Activated naive CD8-positive, alpha-beta T cell treated with anti-CD3 and anti-CD28 coated beads, Interleukin-2, amount 10 ng/mL, durations not matched to agents 7 days and 5 days (primary cell): ENCODE measurements at places on chromosomes 1 and 21.

GRCh38 chr1:26814377-26814776 is 12.1 kb upstream of the ZDHHC18 start:
- H3K4me1 ChIP-seq = peaks cover 15% of the 10 kb centered on the region
- H3K27me3 ChIP-seq = no peaks in the 10 kb centered on the region
- H3K36me3 ChIP-seq = no peaks in the 10 kb centered on the region
- no peak overlapping the region for H3K4me3 ChIP-seq
- no peak for DNase-seq

DNA sequence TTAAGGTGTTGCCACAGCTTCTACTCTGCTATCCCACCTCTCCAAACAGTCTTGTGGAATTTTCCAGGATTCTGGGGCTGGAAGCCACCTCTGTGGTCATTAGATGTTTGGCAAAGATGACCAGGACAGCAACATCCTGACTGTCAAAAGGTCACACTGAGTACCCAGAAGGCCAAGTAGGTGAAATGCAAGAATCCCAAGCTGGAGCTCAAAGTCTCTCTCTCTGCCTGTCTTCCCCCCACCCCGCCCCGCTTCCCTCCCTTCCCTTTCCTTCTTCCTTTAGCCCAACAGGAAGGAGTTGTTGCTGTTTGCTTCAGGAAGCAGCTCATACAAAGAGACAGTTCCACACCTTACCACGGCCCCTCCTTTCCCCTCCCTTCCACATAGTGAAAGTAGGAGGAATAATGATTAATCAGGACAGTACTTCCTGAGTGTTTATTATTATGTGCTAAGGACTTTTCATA is 75.6 kb upstream of the SLC2A1 start:
- H3K36me3 ChIP-seq = no peaks in the 10 kb centered on the region
- peaks cover 6% of the 10 kb centered on the region for H3K27me3 ChIP-seq
- H3K4me1 ChIP-seq = peaks cover 11% of the 10 kb centered on the region
- peak overlapping the region; percentile 52 for H3K4me3 ChIP-seq
- peak overlapping the region; percentile 96 for H3K27ac ChIP-seq
- no peak for DNase-seq

GRCh38 chr1:178311164-178311563 is 185.6 kb downstream of the CLEC20A start:
- H3K4me3 ChIP-seq = no peak overlapping the region
- H3K27me3 ChIP-seq = peaks cover 3% of the 10 kb centered on the region
- no peak overlapping the region for H3K27ac ChIP-seq
- H3K4me1 ChIP-seq = no peaks in the 10 kb centered on the region

DNA sequence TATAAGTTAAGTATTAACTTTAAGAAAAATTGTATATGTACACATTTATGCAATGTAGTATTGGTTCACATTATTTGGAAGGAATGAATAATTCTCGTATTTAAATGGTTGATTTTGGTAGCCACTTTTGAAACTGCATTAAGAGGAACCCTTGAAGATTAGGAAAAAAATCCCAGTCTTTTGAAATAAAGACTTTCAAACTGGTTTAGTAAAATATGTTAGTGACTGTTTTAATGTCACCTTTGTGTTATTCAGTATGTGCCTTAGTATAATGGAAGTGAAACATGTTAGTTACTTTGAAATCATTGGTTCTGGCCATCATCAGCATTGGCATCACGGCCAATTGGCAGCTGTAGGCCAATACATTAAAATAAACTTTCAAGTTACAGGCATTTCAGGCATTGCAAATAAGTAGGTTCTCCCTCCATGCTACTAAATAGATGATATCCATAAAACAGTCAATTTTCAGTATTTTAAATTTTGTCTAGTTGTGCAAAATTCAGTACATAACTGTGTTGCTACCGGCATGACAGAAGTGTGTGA is 4.4 kb downstream of the MIER1 start:
- DNase-seq = no peak
- H3K27ac ChIP-seq = peak overlapping the region; percentile 91
- peaks cover 16% of the 10 kb centered on the region for H3K36me3 ChIP-seq

DNA sequence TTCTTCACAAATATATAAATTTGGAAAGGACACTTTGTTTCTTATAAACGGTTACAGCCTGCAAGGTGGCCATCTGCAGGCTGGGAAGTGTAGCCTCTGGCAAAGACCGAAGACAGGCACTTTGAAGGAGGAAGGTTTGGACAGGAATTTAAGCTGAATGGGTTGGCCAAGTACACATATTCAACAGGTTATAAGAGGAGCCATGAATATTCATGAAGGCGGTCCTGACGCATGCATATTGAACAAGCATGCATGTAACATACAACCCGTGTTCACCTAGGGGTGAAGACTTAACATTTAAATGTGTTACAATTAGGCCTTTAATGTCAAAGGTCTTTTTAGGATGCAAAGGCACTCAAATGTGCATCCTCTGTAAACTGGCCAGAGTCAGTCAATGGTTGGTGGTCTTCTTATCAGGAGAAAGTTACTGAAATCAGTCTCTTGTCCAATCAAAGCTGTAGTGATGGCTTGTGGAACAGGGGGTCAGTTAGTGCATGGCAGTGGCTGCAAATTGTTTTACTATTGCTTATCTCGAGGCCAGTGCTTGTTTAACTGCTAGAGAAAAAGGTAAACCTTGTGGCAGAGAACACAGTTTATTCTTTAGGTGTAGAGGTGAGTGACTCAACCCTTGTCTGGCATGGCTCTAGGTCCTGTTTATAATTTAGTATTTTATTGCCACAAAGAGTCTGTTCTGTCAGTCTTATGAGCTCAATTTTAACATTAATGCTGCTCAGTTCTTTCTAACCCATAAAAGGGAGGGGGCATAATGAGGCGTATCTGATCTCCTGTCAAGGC is 70.3 kb upstream of the F3 start:
- H3K27ac ChIP-seq = no peak overlapping the region
- no peak for DNase-seq
- no peaks in the 10 kb centered on the region for H3K36me3 ChIP-seq
- H3K27me3 ChIP-seq = peaks cover 8% of the 10 kb centered on the region

GRCh38 chr1:209609041-209609790 is 25.7 kb downstream of the CAMK1G start:
- no peak for DNase-seq
- no peaks in the 10 kb centered on the region for H3K36me3 ChIP-seq
- no peak overlapping the region for H3K27ac ChIP-seq
- peaks cover 18% of the 10 kb centered on the region for H3K4me1 ChIP-seq
- H3K27me3 ChIP-seq = no peaks in the 10 kb centered on the region
- no peak overlapping the region for H3K4me3 ChIP-seq

DNA sequence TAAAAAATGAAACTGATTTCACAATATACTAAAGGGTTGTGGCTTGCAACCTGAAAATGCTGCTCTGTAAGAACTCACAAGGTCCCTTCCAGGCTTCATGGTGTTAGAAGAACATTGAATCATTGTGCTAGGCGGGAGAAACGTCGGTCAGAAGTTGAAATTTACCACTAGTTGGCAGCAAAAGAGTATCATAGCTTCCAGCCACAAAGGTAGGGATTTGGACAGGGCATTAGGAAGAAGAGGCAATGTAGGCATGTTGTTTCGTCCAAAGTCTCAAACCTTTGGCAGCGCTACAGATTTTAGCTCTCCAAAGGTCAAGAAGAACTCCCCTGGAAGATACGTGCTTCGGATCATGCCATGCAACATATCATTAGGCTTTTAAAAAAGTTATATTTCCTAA is 62.5 kb upstream of the ZP4 start:
- DNase-seq = no peak
- no peak overlapping the region for H3K27ac ChIP-seq
- no peaks in the 10 kb centered on the region for H3K36me3 ChIP-seq
- no peak overlapping the region for H3K4me3 ChIP-seq
